ENCODE measurements at places on chromosomes 4 and X. TPM values are rescaled to one million over a fixed set of nuclear protein-coding genes. Genes with fewer than 3 reads are reported as not detected.

- DNase-seq = no peak
Measured at GRCh38 chrX:153992180-153992579, 19.6 kb downstream of the TMEM187 start.

GRCh38 chr4:152266831-152267480, 268.9 kb downstream of the FBXW7 start:
- no peak for DNase-seq

- DNase-seq = no peak
Measured at GRCh38 chr4:126123611-126124325, 809.0 kb downstream of the FAT4 start.

- DNase-seq = no peak
Measured at GRCh38 chr4:159159611-159160010, 56.7 kb downstream of the RAPGEF2 start.

GRCh38 chrX:72299891-72300630, 5.7 kb downstream of the CITED1 start:
- no peak for DNase-seq

DNA sequence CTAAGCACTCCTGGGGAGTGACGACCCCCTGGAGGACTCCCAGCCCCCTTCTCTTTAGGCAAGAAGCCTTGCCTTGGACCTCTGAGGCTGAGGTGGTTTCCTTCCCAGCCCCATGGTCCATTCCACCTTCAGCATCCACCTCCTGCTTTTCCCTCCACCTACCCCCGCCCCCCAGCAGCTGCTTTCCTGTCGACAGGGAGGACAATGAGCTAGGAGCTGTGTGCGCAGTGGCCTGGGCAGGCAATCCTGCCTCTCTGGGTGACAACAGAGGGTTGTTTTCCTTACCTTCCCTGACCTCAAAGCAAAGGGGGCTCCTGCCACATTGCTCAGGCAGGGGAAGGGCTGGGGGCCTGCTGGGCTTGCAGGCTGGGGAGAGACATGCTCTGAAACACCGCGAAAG, 123.5 kb downstream of the BCOR start:
- DNase-seq = no peak

- DNase-seq = peak; percentile 100
Measured at GRCh38 chr4:139453371-139454110, 380 bp upstream of the RAB33B start.

GRCh38 chr4:115054836-115055235, 58.6 kb downstream of the NDST4 start:
- peak; percentile 17 for DNase-seq

- no peak for DNase-seq
Measured at GRCh38 chr4:146742416-146742815, 103.7 kb downstream of the POU4F2 start.

DNA sequence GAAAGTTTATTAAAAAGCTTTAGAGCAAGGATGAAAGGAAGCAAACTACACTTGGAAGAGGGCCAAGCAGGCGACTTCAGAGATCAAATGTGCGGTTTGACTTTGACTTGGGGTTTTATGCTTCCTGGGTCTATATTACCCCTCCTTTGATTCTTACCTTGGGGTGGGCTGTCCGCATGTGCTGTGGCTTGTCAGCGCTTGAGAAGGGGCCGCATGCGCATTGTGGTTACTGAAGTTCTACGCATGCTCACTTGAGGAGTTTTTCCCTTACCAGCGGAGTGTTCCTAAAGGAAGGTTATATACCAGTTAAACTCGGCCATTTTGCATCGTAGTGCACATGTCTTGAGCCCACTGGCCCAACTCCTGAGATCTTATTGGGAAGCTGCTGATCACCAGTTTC, 9.9 kb downstream of the ZNF157 start:
- peak; percentile 81 for DNase-seq

- no peak for DNase-seq
Measured at GRCh38 chr4:18593297-18594002, 571.9 kb upstream of the LCORL start.

GRCh38 chr4:113826421-113826820, 64.9 kb upstream of the CAMK2D start:
- no peak for DNase-seq

GRCh38 chrX:40199704-40200103, 101.9 kb upstream of the BCOR start:
- DNase-seq = no peak

GRCh38 chrX:55715847-55716246, 1.7 kb upstream of the RRAGB start:
- peak; percentile 74 for DNase-seq

GRCh38 chr4:118905566-118905965, 16.9 kb downstream of the SYNPO2 start:
- DNase-seq = no peak

DNA sequence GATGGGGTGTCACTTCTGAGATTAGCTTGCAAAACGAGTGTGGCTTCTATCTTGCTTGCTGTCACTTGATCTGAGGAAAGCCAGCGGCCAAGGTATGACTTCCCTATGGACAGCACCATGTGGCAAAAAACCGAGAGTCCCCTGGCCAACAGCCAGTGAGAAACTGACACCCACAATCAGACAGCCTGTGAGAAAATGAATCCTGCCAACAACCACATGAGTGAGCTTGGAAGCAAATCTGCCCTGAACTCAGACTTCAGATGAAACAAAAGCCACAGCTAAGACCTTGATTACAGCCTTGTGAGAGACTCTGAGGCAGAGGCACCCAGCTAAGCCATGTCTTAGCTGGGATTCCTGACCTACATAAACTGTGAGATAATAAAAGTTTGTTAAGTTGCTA, 45.5 kb downstream of the PPP1R2C start:
- no peak for DNase-seq

- no peak for DNase-seq
Measured at GRCh38 chr4:123587983-123588494, 191.4 kb downstream of the SPRY1 start.

DNA sequence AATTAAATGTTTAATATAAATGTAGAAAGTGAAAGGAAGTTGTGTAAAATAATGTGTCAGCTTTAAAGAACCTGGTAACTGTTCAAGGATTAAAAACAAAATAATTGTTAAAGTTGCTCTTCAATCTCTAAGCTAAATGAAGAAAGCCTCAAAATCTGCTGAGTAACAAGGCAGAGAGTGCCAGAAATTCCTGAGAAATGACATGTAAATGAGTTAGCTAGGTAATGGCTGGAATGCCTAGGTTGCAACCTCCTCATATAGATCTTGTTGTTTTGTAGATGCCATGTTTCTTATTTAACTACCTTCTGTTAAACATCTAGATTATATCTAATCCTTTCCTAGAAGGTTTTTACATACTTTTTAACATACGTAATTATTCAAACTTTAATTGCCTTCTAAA, 763.6 kb upstream of the AGA start:
- no peak for DNase-seq

DNA sequence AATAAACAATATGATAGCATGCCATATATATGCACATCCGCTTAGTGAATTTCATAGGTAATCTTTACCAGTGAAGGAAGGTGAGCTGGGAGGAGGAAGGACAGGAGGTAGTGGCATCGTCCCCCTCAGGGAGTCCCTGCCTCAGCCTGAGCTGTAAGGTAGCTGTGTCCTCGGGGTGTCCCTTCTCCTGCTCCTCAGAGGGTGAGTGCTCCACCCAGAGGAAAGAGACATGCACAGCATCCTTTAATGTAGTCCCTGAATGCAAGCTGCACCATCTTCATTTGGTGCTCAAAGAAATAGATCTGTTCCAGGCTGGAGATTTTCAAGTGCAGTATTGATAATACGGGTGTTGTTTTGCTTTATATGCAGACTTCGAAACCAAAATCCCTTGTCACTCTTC, 330.4 kb upstream of the SFRP2 start:
- DNase-seq = no peak

DNA sequence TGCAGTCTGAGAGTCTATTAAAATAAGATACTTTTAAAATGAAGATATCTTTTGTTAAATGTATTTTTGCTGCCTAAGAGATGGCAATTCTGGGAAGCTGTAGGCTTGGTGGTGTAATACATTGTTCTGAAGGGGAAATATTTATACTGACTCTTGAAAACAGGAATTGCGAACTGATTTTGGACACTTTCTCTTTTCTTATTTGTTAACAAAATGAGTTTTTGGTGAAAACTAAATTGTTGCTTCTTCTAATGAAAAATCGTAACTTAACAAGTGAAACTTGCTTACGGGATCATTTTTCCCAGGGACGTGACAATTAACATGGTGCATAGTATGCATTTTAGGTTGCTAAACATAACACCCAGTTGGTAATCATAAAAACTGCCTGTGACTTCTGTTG, 71.0 kb downstream of the RAPGEF2 start:
- DNase-seq = no peak

- no peak for DNase-seq
Measured at GRCh38 chr4:69099910-69100309, 3.6 kb downstream of the UGT2B7 start.

DNA sequence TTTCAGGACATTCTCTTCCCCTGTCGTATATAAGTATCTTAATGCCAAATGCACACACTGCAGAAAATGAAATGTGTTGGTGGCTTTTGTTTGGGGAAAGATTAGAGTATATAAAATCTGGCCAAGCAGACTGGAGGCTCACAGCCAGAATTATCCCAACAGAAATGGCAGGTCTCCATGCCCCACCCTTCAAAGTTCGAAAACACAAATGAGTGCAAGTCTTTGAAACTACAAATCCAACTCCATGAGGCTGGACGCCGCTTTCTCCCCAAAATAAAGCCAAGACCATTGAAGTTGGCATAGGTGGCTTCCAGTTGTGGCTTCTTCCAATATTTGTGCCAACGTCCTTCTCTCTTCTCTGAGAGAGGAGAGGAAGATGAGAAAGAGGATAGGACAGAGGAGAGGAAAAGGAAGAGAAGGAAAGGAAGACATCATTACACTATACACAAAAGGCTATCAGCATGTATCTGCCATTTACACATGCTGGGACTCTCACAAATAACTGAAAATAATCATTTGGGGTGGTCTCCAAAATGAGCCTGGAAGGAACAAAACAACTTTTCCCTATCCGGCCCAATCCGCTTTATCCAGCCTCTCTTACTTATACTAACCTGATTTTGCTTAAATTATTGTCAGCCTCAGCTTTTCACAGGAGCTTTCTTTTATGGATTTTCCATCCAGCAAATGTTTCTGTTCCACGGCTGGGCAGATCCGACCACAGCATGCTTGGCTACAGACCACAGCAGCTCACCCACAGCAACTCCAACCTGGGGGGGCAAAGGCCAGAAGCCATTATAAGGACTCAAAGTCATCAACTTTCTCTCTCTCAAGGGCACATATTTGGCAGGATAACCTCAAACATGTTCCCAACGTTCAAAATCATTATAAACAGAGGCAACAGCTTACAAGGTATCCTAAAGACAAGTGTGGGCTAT, 71.7 kb downstream of the APBB2 start:
- no peak for DNase-seq

Gene NWD2
- not detected for polyA plus RNA-seq

Gene SH3D19
- polyA plus RNA-seq = 3.8 TPM

Gene F9
- polyA plus RNA-seq = not detected

Gene SLC16A2
- 1.1 TPM for polyA plus RNA-seq

Gene WAS
- polyA plus RNA-seq = 64.8 TPM

Gene S100P
- 3.5 TPM for polyA plus RNA-seq

Gene GPC3
- polyA plus RNA-seq = 0.41 TPM

Gene EDA
- polyA plus RNA-seq = 0.42 TPM

Gene MAGEA6
- polyA plus RNA-seq = not detected

Gene CT45A3
- polyA plus RNA-seq = not detected
